Stimulated activated CD4-positive, alpha-beta T cell treated with anti-CD3 and anti-CD28 coated beads, TNF-alpha, amount 100 ng/mL, for 24 hours (primary cell): ENCODE measurements at places on chromosomes 3 and 15.

GRCh38 chr3:127637546-127637945 lies 8.6 kb downstream of the PODXL2 start:
- DNase-seq = no peak

DNA sequence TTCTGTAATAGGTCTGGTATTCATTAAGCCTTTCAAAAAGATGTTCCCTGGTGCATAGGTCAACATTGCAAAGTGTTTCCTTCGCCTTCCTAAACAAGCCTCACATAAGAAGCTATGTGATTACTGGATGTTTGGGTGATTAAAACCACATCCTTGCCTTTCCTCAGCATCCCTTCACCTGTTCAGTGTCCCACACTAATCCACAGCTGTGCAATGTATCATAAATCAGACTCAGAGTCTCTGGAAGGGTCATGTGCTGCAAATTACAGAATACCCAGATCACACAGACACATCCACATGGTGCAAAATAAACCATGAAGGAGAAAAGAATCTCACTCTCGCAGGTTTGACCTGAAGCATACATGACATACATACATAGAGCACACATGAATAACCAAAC lies 164.7 kb upstream of the NSMCE3 start:
- no peak for DNase-seq

DNA sequence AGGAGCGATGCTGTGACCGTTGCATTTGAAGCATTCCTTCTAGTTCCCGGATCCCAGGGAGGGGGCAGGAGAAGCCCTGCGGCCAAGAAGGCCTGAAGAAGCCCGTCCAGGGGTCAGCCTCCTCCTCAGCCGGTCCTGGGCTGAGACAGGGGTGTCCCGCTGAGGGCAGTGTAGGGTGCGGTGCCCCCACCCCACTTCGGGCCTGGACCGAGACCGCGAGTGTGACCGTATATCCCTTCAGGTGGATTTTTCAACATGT lies 2.8 kb downstream of the OCA2 start:
- no peak for DNase-seq

DNA sequence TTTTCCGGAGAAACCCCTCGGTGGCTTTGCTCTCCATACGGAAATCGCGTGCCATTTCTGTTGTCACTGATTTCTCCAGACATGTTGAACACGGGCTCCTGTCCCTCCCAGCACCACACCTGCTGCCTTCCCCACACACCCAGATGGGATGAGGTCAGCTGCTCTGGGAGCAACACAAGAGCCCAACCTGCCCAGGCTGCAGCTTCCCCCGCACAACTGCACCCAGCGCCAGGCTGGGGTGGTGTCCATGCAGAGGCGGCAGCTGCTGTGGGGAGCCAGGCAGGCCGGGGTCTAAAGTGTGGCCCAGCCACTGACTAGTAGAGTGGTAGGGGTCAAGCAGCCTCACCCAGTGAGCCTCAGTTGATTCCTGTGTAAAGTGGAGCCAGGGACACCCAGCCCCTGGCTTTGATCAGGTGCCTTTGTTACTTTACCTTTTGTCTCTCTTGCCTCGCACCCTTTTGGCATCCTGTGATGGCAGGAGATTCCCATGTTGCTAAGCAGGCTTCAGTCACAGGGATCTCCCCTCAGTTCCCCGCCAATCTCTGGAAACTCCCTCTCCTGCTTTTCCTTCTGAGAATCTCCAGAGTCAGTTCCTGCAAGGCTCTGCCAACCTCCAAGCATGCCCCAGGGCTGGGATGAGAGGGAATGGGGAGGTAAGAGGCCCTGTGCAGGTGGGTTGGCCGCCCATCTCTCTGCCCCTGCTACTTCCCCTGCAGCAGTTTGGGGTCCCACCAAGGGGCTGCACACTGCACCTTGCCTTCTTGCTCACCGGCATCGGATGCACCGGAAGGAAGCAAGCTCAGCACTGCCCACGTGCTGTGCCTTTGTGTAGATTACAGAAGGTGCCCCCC lies 91.8 kb upstream of the ALDH1A3 start:
- no peak for DNase-seq

DNA sequence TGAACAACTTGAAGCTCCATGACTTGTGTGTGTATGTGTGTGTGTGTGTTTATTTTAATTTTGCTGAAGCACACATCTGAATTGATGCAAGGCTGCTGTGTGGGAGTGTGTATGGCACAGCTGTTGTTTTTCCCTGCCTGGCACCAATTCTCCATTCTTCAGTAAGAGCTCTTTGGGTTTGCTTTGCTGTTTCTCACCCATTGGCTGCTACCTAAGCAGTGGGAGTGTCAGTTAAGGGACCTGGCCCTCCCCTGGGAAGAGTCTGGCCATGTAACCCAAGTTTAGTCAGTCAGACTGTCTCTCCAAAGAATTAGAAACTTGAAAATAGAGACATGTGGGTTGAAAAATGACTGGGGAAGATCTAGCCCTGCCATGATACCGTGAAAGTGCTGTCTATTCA lies 126.2 kb upstream of the SYNPR start:
- DNase-seq = no peak

GRCh38 chr15:67558502-67558901 lies 16.0 kb downstream of the MAP2K5 start:
- DNase-seq = no peak

DNA sequence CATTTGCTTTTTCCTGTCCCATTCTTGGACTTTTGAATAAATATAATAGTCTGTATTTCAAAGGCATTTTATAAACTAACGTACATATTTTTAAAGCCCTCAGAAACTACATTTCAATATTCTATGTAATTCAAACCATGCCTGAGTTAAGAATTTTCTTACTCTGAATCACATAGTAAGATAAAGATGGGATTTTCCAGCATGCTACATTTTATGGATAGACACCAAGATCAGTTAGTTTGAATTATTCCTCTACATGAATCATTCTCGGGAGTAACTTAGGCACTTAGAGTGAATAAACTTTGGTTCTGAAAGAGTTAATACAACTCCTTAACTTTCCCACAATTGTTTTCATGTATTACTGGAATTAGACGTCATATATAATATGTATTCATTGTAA lies 713.3 kb upstream of the CBLB start:
- no peak for DNase-seq

DNA sequence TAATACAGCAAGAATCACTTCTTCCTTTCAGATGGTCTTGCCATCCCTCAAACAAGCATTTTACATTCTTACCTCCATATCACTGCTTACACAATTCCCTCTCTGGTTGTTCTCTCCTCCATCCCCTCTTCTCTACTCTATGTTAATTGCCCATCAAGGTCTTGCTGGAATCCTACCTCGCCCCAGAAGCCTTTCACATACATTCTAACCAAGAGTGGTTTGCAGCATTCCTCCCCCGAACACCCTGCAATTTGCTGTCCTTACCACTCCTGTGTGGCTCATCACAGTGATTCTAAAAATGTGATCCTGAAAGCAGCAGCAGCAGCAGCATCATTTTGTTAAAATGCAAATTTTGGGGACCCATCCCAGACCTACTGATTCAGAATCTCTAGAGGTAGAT lies 30.6 kb downstream of the TNIK start:
- DNase-seq = no peak

GRCh38 chr3:110933821-110934426 lies 137.7 kb upstream of the NECTIN3 start:
- no peak for DNase-seq
